T-helper 1 cell (primary cell): ENCODE measurements at places on chromosomes 5 and 9.

DNA sequence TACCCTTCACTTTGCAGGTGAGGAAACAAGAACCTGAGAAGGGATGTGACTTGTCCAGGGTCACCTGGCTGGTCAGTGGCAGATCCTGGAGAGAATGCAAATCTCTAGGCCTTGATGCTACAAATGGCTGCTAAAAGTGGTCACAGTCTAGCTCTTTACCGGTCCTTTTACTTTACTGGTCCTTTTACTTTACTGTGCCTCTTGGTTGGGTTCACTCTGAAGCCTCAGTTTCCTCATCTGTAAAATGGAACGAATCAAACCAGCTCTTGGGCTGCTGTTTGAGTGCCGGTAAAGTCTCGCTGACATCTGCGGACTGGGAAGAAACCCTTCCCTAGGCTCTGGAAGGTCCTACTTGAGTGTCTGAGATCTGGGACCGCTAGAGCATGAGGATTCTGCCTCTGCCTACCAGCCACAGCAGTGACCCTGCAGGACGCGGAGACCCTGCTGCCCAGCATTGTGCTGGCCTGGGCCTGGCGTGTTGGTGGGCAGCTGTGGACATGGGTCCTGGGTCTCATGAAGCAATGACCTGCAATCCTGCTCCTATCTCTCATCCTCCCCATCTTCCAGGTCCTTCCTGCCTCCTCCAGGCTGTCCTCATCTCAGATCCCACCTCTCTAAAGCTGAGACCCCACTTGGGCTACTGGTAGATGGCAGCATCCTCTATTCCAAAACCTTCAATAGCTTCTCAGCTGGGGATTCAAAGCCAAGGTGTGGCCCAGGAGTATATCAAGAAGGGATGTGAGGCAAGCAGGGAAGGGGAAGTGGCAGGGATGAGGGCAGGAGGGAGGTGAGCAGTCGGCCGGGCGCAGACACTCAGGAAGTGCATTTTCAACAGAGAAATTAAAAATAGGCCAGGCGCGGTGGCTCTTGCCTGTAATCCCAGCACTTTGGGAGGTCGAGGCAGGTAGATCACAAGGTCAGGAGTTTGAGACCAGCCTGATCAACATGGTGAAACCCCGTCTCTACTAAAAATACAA lies 13.3 kb downstream of the CORO2A start:
- DNase-seq: no peak

GRCh38 chr9:99459919-99460318 lies 237.8 kb downstream of the SEC61B start:
- no peak for DNase-seq

- DNase-seq: no peak
Measured at GRCh38 chr5:125424402-125425141, 678.1 kb upstream of the ZNF608 start.

DNA sequence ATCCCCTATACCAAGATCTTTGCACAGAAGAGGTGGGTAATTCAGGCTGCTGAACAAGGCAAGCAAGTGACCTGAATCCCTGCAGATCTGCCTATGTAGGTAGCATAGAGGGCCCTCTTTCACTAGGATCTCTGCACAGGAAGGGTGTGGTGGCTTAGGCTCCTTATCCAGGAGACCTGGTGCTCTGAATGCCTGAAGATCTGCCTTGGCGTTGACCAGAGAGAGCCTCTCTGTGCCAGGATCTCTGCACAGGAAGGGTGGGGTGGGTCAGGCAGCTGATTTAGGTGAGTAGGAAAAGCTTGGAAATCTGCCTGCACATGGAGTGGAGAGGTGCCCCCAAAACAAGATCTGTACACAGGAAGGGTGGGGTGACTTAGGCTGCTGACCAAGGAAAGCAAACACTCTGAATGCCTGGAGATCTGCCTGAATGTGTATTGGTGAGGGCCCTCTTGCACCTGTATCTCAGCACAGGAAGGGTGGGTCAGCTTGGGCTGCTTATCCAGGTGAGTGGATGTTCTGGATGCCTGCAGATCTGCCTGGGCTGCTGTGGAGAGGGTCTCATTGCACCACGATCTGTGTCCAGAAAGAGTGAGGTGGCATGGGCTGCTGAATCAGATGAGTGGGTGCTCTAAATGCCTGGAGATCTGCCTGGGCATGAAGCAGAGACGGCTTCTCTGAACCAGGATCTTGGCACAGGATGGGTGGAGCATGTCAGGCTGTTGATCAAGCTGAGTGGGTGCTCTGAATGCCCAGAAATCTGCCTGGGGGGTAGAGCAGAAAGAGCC lies 365.9 kb downstream of the DMAC1 start:
- no peak for DNase-seq

- no peak for DNase-seq
Measured at GRCh38 chr5:154138701-154139100, 51.8 kb upstream of the GALNT10 start.

DNA sequence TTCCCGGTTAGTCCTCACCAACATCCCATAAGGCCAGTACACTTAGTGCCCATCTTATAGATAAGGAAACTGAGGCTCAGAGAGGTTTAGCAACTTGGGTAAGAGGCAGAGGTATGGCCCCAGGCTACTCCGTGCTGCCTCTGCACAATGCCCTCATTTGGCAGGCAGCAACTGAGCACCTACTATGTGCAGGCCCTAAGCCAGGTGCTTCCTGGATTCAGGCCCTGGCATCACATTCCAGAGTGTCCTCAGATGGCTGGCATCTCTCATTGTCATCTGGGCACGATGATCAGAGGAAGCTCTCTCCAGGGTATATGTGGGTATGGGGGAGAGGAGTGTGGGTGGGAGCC lies 53.8 kb upstream of the PSD2 start:
- no peak for DNase-seq
